ENCODE measurements at places on chromosomes 2 and 18.

- no peak for DNase-seq
Observed at GRCh38 chr2:763766-764525, 86.7 kb upstream of the TMEM18 start.

- no peak for DNase-seq
Observed at GRCh38 chr2:192042126-192042525, 152.6 kb downstream of the TMEFF2 start.

DNA sequence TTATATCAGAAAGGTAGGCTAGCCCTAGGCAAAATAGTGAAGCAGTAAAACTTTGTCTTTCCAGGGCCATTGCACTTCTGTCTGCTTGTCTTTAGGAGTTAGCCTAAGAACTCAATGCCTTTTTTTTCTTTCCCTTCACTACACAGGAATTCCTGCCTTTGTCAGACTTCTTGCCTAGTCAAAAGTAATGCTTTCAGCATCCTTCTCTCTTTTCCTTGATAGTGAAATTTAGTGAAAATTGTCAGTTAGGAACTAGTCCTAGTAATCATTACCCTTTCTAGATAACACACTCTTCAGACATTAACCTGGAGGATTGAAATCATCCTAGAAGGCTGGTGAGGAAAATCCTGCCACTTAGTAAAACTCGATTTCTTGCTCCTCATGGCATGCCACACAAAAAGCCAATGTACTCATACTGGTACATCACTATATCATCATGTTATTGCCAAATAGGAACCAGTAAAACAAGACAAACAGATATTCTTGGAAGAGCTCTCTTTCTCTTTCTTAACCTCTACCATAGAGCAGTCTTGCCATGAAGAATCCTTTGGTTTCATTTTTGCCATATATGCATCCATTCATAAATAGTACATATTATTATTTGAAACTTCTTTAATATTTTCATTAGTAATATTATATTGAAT, 320.5 kb downstream of the CTNNA2 start:
- no peak for DNase-seq

GRCh38 chr2:217421834-217422233, 562.0 kb upstream of the TNP1 start:
- no peak for DNase-seq

GRCh38 chr18:69002233-69002632, 204.4 kb downstream of the CCDC102B start:
- DNase-seq = no peak

- no peak for DNase-seq
Observed at GRCh38 chr18:35371412-35372195, 5.5 kb downstream of the ZNF396 start.

DNA sequence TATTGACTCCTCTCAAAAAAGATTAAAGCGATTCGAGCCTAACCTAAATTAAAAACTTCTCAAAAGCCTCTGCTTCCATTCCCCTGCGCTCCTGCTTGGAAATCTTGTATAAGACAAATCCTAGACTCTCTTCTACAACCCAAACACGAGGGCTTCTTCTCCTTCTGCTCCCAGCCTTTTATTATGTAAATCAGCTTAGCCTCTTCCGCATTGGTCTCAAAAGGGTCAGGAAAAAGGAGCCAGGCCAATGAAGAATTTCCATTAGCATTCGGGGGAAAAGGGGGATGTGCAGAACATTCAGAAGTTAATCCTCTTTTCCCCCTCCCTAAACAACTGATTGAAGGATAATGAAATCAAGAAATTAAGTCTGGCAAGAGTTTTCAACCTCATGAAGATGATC, 107.9 kb downstream of the FAM124B start:
- no peak for DNase-seq

DNA sequence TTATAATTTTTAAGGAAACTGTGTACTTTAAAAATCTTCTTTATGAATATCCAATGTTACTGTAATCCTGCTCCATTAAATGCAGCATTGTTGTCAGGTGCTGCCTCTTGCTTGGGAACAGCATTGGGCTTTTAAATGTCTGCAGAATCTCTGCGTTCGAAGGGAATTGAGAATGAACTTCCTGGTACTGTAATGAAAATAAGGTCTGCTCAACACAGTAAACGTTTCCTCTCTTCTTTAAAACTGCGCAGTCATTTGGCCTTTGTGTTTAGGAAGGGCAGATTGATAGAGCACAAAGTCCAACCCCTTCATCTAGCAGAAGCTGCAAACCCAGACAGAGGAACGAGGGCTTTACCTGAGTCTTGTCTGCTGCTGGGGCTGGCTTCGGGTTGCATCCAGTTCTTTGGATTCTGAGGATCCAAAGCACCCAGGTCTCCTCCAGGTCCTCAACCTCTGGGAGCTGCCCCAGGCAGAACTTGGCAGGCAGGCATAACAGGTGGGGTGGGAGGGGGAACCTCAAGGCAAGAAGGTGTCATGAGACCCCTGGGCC, 104.5 kb downstream of the UGGT1 start:
- DNase-seq = no peak

- DNase-seq = no peak
Observed at GRCh38 chr18:39969803-39970494, 1985.1 kb upstream of the PIK3C3 start.

DNA sequence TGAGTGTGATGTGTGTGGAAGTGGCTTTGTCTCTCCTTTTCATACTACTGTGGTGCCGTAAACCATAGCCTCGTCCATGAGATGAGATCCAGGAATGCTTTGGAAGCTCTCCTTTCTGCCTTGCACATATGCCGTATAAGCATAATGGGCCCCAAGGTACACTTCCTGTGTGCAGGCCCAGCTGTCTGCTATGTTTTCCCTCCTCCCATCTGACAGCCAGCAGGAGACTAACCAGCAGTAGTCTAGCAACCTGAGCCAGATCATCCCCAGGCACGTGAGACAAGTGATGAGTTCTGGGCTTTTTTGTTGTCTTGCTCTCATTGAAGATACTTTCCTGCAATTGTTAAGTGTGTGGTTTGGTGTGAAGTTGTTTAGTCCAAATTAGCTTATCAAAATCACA, 555.5 kb upstream of the LRRTM4 start:
- no peak for DNase-seq

DNA sequence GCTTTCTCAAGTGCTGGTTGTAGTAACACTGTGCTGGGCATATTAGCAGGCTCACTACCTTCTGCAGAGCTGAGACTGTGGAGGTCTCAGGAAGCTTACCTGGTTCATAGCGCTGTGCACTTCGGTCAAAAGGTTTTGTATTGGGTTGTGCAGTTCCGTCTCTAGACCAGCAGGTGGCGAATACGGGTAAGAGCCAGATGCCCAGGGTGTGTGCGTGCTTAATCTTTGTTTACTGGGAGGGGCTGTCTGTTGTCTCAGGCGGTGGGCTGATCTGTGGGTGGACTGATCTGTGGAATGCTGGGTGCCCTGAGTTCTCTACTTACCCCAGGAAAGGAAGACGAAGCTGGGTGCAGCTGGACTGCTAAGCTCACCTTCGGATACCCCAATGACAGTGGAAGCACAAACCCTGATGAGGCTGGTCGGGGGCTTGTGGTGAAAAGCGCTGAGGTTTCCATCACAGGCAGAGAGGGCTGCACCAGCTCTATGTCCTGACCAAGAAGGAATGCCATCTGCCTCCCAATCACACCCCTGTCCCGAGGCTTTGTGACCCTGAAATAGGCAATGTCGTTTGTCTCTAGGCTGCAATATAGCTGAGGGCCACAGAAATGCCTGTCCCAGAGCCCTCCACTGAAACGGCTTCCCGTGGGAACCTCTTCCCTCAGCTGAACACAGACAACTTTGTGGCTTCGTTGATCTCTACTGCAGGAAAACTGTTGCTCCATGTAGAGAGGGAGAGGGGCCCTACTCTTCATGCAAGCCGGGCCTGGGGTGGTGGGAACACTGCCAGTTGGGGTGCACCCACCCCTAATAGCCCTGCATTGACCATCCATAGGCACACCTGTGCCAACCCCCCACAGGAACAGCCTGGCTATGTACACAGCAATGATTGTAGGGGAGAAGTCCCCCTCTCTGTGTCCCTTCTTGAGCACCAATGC, 45.9 kb upstream of the FAM117B start:
- DNase-seq = peak; percentile 66

DNA sequence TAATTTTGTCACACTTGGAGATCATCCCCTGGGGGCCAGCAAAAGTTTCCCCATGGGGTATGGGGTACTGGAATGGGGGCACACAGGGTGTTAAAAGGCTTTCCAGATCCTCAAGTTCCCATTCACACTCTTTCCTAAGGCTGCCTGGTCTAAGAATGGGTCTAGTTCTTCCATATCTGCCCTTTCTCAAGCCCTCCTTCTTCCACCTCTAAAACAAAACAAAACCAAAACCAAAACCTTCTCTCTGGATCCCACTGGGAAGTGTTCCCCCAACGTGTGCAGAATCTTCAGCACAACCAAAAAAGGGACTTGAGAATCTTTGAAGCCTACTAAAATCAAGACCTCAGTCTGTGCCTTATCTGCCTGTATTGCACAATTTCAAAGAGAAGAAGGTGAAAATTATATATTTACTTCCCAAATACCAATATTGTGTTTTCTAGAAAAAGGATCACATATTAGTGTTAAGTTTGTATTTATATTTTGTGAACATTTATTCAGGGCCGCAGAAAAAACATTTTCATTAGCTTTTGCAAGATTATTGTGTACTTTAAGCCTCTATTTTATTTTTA, 207.2 kb upstream of the TCF4 start:
- DNase-seq = no peak

DNA sequence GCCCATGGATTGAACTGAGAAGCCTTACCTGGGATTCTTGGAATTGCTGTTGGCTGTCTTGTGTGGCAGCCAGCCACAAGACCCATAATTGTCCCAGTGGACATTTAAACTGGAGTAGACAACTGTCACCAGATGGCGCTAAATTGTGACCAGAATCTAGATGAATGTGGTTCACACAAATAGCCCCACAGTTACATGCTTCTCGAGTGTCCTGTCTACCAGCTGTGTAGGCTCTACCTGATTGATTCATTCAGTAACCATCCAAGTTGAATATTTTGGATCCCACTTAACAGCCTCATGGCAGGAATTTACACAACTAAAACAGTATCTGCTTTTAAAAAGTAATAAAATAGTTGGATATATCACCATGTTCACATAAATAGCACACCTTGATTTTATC, 73.2 kb downstream of the MAP4K4 start:
- no peak for DNase-seq
